PC-9 (cell line): ENCODE measurements at places on chromosomes 3 and 15. TPM values are rescaled to one million over a fixed set of nuclear protein-coding genes. Genes with fewer than 3 reads are reported as not detected.
A peak's percentile ranks its signal among the peaks of the same experiment; 100 is the strongest.

EFL1 gene
- 14.4 and 17.2 TPM in 2 replicates for total RNA-seq

- DNase-seq = no peak
These were observed 4.8 kb upstream of the ARHGAP31 start for GRCh38 chr3:119289404-119289770.

GRCh38 chr3:155581579-155581978 lies 163.3 kb downstream of the PLCH1 start:
- no peak for DNase-seq

- DNase-seq = no peak
These were observed at the start of gene ST3GAL6 for GRCh38 chr3:98763076-98763475. TSS of gene ST3GAL6 (plus strand) at chr3:98763340. CDS start at chr3:98768441, 5,101 bp downstream.

SPSB4 gene
- total RNA-seq = not detected in 2 replicates

GRCh38 chr3:12644331-12644937 lies 19.5 kb downstream of the RAF1 start:
- no peak for DNase-seq

DNA sequence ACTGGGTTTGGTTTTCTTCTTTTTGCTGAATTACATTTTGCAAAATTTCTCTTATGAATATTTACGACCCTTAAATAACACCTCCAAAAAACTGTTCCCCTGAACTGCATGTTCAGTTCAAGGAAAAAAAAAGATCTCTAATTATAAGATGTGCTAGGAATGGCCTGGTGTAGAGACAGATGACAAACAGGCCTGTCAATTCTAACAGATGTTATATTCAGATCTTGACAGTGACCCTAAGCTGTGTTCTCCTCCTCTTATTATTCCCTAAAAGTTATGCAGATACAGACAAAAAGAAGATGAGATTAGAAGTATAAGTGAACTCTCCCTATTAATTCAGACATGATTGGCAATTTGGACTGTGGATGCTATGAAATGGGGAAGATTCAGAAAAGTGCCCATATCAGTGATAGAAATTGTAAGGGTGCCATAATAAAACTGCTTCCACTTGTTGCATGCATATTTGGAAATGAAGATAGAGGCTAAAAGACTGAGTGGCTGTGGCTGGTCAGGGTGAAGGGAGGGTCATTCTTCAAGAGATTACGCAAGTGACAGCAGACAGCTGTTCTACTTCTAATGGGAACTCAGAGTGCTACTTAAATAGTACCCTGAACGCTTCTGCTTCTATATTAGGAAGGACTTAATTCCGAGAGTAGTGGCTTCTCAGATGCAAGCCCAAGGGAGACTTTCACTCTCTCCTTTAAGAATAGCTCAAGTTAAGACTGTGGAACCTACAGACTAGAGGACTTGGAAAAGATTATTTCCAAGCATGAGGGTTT lies 75.5 kb downstream of the ADAMTS9 start:
- DNase-seq = no peak

GRCh38 chr3:122094693-122095092 lies 39.5 kb downstream of the CD86 start:
- no peak for DNase-seq

DNA sequence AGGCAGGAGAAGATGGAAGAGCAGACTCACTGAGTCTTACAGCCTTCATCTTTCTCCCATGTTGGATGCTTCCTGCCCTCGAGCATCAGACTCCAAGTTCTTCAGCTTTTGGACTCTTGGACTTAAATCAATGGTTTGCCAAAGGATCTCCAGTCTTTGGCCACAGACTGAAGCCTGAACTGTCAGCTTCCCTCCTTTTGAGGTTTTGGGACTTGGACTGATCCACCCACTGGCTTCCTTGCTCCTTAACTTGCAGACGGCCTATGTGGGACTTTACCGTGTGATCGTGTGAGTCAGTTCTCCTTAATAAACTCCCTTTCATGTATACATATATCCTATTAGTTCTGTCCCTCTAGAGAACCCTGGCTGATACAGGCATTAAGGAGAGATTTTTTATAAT lies 62.4 kb upstream of the TNIK start:
- no peak for DNase-seq

- DNase-seq = no peak
These were observed 358.4 kb upstream of the PROK2 start for GRCh38 chr3:72143322-72143721.

RASL12 gene
- total RNA-seq = not detected in 2 replicates

DNA sequence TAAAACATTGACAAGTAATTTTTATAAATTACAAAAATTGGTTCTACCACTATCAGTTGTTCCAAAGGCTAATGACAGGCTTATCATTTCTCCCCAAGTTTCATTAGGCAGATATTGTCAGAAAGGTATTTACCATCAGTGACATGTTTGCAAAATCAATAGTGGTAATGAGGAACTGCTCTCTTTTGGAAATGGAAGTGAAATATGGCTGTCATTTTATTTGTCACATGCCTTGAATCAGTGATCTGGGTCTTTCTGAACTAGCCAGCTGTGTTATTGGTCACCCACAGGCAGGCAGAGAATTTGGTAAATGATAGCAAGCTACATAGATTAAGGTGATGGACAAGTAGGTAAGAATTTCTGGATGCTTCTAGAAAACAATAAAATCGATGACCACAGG lies 268.0 kb upstream of the ARHGEF26 start:
- no peak for DNase-seq

TGM4 gene
- total RNA-seq = 0.61 and 0.63 TPM in 2 replicates

- DNase-seq = no peak
These were observed 4.0 kb upstream of the SEMA3F start for GRCh38 chr3:50150863-50151686.

DNA sequence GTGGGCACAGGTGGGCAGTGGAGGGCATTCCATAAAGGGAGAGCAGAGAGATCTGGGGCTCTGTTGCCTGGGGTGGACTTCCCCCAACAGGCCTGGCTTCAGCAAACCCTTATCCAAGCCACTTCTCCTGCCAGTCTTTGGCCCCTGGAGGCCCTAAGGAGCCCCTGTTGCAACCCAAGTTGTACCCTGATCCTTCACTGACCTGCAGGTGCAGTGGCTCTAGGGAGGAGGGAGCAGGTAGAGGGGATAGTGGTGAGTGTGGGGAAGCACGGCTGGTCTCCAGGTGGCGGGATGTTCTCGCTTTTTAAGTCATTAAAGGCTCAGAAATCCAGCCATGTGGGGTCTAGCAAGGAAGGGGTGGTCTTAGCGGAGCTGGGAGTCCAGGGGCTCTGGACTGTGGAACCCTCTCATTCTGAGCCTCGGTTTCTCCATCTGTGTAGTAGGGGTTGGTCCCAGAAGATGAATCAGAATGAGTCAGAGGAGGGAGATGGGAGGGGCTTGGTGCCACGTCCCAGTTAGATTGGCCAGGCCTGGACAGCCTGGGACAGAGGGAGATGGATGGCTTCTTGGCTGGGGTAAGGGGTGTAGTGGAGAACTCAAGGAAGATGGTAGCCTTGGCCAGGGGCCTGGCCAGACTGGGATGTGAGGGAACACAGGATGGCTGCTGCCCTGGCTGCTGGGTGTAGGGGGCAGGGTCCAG lies 2.6 kb downstream of the ZBTB47 start:
- no peak for DNase-seq

- peak; percentile 71 for DNase-seq
These were observed 940 bp downstream of the ARIH1 start for GRCh38 chr15:72474912-72475628.

- no peak for DNase-seq
These were observed 129.8 kb downstream of the PPM1L start for GRCh38 chr3:160885791-160886286.

DNA sequence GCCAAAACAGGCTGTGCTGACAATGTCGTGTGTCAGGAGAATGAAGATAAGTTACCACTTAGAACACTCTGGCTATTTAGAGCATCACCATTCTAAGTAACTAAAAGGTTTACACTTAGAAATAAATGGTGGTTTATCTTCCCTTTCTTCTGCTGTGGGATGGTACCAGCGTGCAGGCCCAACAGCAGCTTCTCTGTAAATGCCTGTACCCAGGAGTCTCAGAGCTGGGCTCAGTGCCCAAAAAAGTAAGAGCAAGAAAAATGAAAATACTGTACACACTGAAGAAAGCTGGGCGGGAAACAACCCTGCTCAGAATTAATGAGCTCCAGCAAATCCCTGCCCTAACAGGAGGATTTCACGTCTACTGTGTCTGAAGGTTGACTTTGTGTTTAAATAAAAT lies 206.5 kb downstream of the MFSD1 start:
- no peak for DNase-seq

DNA sequence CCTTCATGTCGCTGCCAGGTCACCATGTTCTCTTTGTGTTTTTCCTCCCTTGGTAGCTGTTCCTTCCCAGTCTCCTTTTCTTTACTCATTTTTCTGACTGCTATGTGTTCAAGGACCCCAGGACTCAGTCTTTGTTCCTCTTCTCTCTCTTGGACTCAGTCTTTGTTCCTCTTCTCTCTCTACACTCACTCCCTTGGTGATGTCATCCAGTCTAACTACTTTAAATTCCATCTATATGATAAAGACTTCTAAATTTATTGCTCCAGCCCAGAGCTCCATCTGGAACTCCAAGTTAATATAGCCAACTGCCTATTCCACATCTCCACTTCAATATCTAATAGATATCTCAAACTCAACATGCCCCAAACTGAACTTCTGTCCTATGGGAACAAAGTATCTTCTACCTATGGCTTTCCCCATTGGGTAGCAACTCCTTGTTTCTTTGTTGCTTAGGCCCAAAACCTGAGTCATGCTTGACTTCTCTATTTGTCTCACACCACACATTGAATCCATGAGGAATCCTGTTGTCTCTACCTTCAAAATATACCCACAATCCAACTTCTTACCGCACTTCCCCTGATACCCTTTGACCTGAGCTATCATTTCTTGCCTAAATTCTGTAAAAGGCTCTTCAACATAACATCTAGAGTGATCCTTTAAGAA lies 4.9 kb upstream of the DYNC1LI1 start:
- DNase-seq = no peak

DNA sequence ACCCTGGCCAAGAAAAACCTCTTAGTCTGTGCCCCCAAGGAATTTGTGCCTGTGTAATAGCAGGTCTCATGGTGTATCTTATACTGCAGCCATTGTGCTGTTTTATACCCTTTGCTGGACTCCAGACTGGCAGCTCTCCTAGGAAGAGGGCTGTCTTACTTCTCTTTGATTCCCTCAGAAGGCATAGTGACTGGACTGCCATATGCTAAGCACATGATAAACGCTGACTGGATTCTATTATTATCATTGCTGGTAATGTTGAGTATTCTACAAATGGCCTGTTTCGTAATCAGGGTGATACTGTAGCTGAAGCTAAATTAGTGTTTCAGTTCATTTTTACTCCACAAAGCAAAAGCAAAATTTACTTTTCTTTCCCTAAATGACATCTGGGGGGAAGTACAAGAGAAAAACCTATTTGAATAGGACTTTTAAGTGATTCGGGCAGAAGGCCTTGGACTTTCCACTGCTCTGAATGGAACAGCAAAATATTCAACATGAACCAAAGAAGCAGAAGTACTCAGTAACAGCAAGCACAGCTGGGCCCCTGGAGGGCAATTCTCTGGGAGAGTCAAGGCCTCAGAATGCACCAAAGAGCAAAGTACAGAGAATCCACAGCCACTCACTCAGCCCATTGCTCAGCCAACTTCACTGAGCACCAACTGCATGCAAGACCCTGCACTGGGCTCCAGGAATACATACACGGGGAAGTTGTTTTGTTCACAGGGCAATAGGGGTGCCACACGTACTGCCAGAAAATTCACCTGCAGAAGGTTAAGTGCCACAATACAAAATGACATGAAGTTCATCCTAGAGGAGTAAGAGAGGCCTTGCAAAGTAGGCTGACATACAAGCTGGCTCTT lies 7.9 kb upstream of the BCL2A1 start:
- no peak for DNase-seq
